Osteocyte (in vitro differentiated cells): ENCODE measurements at places on chromosomes 2 and 18. TPM values are rescaled to one million over a fixed set of nuclear protein-coding genes. Genes with fewer than 3 reads are reported as not detected.

- no peak for DNase-seq
Observed at GRCh38 chr2:65300134-65300760, 72.6 kb downstream of the ACTR2 start.

- no peak for DNase-seq
Observed at GRCh38 chr2:12168791-12169388, 422.5 kb downstream of the LPIN1 start.

HMSD gene
- total RNA-seq = not detected in 2 replicates

MYO7B gene
- total RNA-seq = not detected in 2 replicates

ADCYAP1 gene
- total RNA-seq = not detected in 2 replicates

DNA sequence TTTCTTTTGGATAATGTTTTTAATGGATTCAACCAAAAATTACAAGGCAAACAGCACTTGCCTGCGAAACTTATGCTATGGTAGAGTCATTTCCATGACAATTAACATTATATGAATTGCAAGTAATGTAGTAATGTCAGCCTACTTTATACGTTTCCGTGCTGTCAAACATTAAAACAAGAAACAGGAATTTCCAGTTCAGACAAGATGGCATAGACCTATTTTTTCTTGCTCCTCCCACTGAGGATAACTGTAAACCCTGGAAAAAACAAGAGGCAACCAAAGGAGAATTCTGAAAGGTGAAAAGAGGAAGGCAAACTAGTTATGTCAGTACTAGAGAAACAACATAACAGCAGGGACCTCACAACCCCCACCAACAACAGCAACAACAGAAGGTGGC lies 170.7 kb downstream of the DIS3L2 start:
- DNase-seq = no peak

DNA sequence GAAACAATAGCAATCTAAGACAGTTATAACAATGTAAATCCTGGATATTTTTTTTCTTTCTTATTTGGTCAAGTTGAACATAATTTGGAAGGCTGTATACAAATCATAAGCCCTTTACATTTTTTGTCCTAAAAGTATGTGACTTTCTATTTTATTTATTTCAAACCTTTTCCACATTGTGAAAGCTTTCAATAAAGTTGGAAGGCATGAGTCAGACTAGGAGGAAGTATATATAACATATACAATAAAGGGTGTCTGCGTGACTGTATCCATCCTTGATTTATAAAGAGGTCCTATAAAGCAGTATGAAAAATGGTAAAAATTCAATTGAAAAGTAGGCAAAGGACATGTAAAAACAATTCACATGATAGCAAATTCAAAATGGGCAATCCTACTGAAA lies 44.4 kb downstream of the CRACDL start:
- DNase-seq = no peak

- DNase-seq = no peak
Observed at GRCh38 chr2:190856985-190857384, 23.6 kb upstream of the GLS start.

GRCh38 chr2:14297906-14298305 lies 334.6 kb upstream of the LRATD1 start:
- no peak for DNase-seq

TEX44 gene
- total RNA-seq = not detected in 2 replicates

GRCh38 chr2:240988146-240988545 lies 10.3 kb upstream of the SNED1 start:
- no peak for DNase-seq

DNA sequence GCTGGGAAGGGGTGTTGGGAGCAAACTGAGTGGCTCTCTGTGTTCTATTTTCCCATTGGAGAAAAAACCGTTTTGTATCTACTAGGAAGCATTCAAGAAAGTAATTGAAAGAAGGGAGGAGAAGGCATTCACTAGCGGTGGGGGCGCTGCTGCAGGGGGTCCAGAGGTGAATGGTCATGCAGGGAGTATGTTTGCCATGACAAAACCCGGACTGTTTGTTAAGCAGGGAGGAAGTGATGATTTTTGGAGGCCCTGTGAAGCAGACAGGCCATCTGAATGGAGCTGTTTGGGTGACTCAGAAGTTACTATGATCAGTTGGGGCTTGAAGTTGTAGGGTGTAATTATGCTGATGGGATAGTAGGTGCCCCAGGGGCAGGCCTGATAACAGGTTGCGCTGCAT lies 7.0 kb downstream of the TAF4B start:
- DNase-seq = no peak

- no peak for DNase-seq
Observed at GRCh38 chr2:236334122-236334876, 70.1 kb upstream of the ASB18 start.

EPAS1 gene
- 11.0 and 14.1 TPM in 2 replicates for total RNA-seq

CDH19 gene
- total RNA-seq = not detected in 2 replicates

GPD2 gene
- total RNA-seq = 21.4 and 21.8 TPM in 2 replicates

SDC1 gene
- 11.1 and 11.6 TPM in 2 replicates for total RNA-seq

DNA sequence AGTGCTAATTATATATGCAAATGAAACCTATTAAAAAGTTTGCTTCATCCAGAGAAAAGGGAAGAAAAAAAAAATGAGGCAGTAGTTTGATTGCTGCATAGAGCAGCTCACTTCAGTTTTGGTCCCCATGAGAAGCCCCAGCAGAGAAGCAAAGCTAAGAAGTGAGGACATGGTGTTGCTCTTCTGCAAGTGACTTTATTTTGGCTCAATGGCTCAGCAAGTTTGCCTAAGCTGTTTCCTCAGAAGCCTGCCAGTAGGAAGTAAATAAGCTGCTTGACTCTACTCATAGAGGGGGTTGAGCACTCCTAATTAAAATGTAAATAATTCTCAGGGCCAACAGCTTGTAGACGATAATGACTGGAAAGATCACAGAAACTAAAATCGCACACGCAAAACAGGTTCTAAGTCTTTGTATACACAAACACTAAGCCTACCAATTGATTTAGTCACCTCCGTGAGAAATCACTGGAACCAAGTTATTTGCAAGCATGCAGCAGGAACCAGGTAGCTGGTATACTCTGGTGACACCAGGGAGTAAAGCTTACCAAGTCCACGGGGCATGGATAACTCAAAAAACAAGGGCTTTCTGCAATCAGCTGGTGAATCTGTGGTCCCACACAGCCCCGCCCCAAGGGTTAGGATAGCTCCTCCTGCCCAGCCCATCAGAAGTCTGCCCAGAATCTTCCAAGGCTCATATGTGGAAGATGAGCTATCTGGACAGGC lies 39.7 kb upstream of the NABP1 start:
- no peak for DNase-seq

- DNase-seq = no peak
Observed at GRCh38 chr2:97738179-97739019, 25.0 kb downstream of the ZAP70 start.

GRCh38 chr18:4125627-4126230 lies 329.4 kb downstream of the DLGAP1 start:
- no peak for DNase-seq

DNA sequence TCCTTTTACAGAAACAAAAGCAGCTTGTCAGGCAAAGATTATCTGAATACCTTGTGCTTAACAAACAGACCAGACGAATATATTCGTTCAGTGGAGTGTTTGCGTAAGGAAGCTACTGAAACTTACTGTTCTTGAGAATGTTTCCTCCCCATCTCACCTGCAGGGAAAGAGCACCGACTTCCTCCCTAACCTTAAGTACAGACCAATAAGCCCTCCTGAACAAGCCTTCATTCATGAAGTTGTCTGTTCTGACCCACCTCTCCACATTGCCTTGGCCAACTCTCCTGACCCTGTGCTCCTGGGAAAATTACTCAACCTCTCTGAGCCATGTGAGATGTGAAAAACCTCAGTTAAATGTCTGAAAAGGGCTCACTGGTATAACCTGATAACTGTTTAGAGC lies 35.2 kb downstream of the STK39 start:
- no peak for DNase-seq

- DNase-seq = no peak
Observed at GRCh38 chr18:68733707-68734106, 18.8 kb upstream of the TMX3 start.

TWIST2 gene
- 6.0 and 6.3 TPM in 2 replicates for total RNA-seq

GRCh38 chr2:36486521-36487044 lies 111.4 kb downstream of the FEZ2 start:
- no peak for DNase-seq

- no peak for DNase-seq
Observed at GRCh38 chr2:113282747-113283533, 4.2 kb upstream of the PAX8 start.

GRCh38 chr2:180990337-180990736 lies 9.9 kb downstream of the UBE2E3 start:
- DNase-seq = no peak

DNA sequence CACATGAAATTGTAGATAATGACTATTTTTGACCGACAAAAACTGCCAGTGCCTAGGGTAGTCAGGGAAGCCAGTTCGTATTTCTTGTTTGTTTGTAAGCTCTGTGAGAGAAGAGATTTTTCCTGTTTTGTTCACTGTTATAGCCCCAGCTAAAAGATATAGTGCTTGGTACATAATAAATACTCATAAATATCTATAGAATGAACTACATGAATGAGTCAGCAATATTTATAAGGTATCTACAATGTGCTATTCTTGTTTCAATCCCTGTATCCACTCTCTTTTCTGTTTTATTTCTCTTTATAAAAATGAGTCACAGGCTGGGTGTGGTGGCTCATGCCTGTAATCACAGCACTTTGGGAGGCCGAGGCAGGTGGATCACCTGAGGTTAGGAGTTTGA lies 275.6 kb upstream of the FANCL start:
- DNase-seq = no peak

DNA sequence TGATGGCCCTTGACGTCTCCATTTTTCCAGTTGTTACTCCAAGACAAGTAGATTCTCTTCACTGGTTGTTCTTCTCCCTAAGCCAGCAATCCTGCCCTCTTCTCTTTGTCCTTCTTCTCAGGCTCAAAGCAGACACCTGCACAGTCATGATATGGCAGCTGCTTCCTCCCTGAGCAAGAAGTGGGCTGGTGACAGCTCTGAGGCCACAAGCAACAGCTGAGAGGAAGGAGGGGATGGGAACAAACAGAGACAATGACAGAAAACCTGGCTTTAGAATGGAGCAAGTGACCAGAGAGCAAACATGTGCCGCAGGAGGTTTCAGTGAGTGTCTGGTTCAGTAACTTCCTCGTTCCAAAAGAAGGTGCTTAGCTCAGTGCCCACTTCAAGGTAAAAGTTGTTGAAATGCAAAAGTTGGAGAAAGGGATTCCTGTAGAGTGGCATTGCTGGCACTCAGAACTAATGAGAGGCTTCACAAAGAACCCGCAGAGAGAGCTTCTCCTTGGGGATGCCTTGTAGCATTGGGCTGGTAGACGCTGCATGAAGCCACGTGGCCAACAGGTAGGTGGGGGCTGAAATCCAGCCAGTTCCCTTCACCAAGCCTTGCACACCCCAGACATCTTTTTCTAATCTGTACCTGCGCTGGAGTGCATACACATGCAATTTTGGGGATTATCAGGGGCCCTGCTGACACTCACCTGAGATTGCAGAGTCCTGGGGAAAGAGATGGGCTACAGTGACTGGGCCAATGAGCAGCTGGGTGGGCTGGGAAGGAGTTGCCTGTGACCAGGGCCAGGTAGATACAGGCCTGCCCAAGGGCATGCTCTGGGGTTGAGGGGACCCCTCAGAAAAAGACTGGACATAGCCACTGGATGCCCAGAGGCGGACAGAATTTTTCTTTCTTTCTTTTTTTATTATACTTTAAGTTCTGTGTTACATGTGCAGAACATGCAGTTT lies 153.3 kb upstream of the RAB12 start:
- DNase-seq = peak; percentile 42
